ENCODE measurements at places on chromosomes 5 and 9. TPM values are rescaled to one million over a fixed set of nuclear protein-coding genes. Genes with fewer than 3 reads are reported as not detected.

GRCh38 chr5:42949348-42950115 is 90.6 kb downstream of the ANXA2R start:
- peak; percentile 58 for DNase-seq
- peak overlapping the region; percentile 91 for H3K27ac ChIP-seq
- peaks cover 27% of the 10 kb centered on the region for H3K27me3 ChIP-seq
- peak overlapping the region; percentile 15 for H3K4me3 ChIP-seq

DNA sequence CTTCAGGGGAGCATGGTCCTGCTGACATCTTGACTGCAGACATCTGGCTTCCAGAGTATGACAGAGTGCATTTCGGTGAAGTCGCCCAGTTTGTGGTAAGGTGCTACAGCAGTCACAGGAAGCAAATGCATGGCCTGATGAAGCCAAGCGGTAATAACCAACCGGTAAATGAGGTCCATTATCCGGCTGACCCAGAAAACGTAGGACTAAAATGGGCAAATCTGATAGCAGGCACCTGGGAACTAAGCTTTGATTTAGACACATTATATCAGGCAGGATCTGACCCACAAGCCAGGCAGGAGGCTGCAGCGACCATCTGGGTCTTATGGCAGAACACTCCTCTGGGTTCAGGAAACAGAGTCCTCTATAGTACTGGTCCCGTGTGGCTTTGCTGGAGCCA is 454.6 kb downstream of the GADD45G start:
- no peaks in the 10 kb centered on the region for H3K36me3 ChIP-seq
- H3K27ac ChIP-seq: no peak overlapping the region
- no peak for DNase-seq
- no peak overlapping the region for H3K4me3 ChIP-seq
- no peaks in the 10 kb centered on the region for H3K4me1 ChIP-seq

GRCh38 chr9:131625508-131625787 is 80.1 kb downstream of the PRRT1B start:
- peaks cover 90% of the 10 kb centered on the region for H3K36me3 ChIP-seq
- no peak overlapping the region for H3K4me3 ChIP-seq
- H3K4me1 ChIP-seq: peaks cover 40% of the 10 kb centered on the region
- no peak for DNase-seq
- H3K27me3 ChIP-seq: no peaks in the 10 kb centered on the region
- H3K27ac ChIP-seq: no peak overlapping the region

Gene PCDHB3
- polyA plus RNA-seq: 0.15 TPM

Gene MAMDC2
- polyA plus RNA-seq: 16.2 TPM

Gene CCNG1
- polyA plus RNA-seq: 103 TPM

- no peak overlapping the region for H3K4me3 ChIP-seq
- H3K36me3 ChIP-seq: no peaks in the 10 kb centered on the region
- no peaks in the 10 kb centered on the region for H3K27me3 ChIP-seq
- H3K4me1 ChIP-seq: no peaks in the 10 kb centered on the region
These were observed 1249.0 kb upstream of the CDH18 start for GRCh38 chr5:21236971-21237427.

GRCh38 chr9:84270847-84271530 is 69.6 kb downstream of the SLC28A3 start:
- no peaks in the 10 kb centered on the region for H3K4me1 ChIP-seq
- no peaks in the 10 kb centered on the region for H3K36me3 ChIP-seq
- no peak for DNase-seq
- peak overlapping the region; percentile 20 for H3K4me3 ChIP-seq

Gene SLC1A3
- polyA plus RNA-seq: 2.4 TPM

- H3K27me3 ChIP-seq: no peaks in the 10 kb centered on the region
- H3K27ac ChIP-seq: no peak overlapping the region
- no peak overlapping the region for H3K4me3 ChIP-seq
- DNase-seq: no peak
These were observed 52.3 kb upstream of the ADAMTS2 start for GRCh38 chr5:179397516-179397915.

DNA sequence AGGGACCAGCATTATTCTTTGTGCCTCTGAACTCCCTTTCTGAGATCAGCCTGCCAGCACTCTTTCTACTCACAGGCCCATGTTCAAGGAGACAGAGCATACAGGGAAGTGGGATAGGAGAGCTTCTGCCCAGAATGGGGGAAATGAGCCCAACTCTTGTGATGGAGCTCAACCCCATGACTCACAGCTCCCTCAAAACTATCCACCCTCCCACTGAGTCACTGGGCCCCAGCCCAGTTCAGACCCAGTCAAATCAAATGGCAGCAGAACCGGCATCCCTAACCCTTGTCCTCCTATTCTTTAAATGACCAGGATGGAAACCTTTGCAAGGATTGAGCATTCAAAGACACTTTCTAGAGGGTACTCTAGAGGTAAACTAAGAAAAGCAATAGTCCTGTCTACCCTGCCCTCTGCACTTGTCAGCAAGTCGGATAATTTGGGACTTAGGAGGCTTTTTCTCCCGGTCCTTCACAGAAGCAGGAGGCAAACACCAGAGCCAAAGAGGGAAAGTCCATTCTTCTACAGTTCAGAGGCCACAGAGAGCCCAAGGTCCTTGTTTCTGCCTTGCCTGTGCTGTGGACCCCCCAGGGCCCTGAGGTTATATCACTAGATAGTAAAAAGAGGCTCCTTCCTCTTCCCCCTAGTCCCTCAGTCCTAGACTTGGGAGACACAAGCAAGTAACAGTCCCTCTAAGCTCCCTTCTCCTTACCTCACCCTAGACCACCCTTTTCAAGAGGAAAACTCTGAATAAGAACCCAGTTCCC is 3.2 kb downstream of the ATOSB start:
- peaks cover 82% of the 10 kb centered on the region for H3K4me1 ChIP-seq
- H3K27ac ChIP-seq: peak overlapping the region; percentile 95
- no peak overlapping the region for H3K4me3 ChIP-seq
- peaks cover 14% of the 10 kb centered on the region for H3K36me3 ChIP-seq
- no peak for DNase-seq
- no peaks in the 10 kb centered on the region for H3K27me3 ChIP-seq

Gene EMB
- polyA plus RNA-seq: 1.5 TPM

Gene SPINK6
- polyA plus RNA-seq: not detected

Gene SQSTM1
- polyA plus RNA-seq: 166 TPM

GRCh38 chr9:37325778-37326177 is 96.7 kb upstream of the GRHPR start:
- H3K36me3 ChIP-seq: no peaks in the 10 kb centered on the region
- no peak overlapping the region for H3K27ac ChIP-seq
- DNase-seq: no peak
- H3K4me3 ChIP-seq: no peak overlapping the region

DNA sequence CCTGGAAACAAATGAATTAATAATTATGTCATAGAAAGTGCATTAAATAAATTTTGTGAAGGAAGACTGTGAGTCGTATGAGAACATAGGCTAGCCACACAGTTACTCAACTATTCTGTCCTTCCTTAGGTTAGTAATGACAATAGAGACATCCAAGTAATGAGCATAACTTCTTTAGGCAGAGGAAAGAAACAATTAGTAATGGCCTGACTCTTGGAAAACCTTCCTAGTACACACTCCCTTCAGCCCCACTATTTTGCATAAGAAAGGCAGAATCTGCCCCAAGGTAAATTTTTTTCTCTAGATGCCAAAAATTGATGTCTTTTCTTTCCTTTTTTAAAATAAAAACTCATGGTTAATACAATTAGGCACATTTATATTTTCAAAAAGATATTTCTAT is 1619.0 kb upstream of the WWC1 start:
- H3K27me3 ChIP-seq: no peaks in the 10 kb centered on the region
- H3K4me3 ChIP-seq: no peak overlapping the region
- no peaks in the 10 kb centered on the region for H3K4me1 ChIP-seq
- no peak for DNase-seq
- H3K27ac ChIP-seq: no peak overlapping the region
- H3K36me3 ChIP-seq: no peaks in the 10 kb centered on the region

DNA sequence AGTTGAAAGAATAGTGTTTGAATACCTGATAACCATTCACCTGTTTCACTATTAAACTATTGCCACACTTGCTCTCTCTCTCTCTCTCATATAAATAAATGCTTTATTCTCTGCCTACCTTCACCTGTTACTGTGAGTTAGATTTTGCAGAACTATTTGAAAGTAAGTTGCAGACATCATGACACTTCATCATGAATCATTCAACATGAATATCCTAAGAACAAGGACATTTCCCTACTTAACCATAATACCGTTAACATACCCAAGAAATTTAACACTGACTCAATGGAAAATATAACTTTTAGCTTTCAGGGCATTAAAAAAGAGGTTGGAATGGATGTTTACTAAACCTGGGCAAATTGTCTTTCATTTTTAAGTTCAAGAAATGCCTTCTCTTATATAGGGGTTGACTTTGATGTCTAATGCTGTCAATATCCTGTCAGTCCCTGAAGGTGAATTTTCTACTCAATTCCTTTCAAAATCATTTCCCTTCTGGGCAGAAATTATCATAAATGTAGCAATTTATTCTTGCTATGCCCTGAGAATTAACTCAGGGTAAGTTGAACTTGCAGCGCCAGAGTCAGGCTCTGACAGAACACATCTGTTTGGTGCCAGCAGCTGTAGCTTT is 582.6 kb upstream of the TLE4 start:
- H3K4me1 ChIP-seq: no peaks in the 10 kb centered on the region
- no peak for DNase-seq
- no peaks in the 10 kb centered on the region for H3K27me3 ChIP-seq
- H3K27ac ChIP-seq: no peak overlapping the region

- no peak overlapping the region for H3K4me3 ChIP-seq
- H3K4me1 ChIP-seq: no peaks in the 10 kb centered on the region
- no peak overlapping the region for H3K27ac ChIP-seq
- H3K36me3 ChIP-seq: no peaks in the 10 kb centered on the region
- DNase-seq: peak; percentile 15
- no peaks in the 10 kb centered on the region for H3K27me3 ChIP-seq
These were observed 66.0 kb upstream of the RNF130 start for GRCh38 chr5:180137401-180138213.

GRCh38 chr9:112914524-112914923 is 23.8 kb upstream of the SLC46A2 start:
- H3K4me1 ChIP-seq: no peaks in the 10 kb centered on the region
- no peak overlapping the region for H3K4me3 ChIP-seq
- H3K27ac ChIP-seq: no peak overlapping the region
- no peak for DNase-seq
- no peaks in the 10 kb centered on the region for H3K36me3 ChIP-seq

DNA sequence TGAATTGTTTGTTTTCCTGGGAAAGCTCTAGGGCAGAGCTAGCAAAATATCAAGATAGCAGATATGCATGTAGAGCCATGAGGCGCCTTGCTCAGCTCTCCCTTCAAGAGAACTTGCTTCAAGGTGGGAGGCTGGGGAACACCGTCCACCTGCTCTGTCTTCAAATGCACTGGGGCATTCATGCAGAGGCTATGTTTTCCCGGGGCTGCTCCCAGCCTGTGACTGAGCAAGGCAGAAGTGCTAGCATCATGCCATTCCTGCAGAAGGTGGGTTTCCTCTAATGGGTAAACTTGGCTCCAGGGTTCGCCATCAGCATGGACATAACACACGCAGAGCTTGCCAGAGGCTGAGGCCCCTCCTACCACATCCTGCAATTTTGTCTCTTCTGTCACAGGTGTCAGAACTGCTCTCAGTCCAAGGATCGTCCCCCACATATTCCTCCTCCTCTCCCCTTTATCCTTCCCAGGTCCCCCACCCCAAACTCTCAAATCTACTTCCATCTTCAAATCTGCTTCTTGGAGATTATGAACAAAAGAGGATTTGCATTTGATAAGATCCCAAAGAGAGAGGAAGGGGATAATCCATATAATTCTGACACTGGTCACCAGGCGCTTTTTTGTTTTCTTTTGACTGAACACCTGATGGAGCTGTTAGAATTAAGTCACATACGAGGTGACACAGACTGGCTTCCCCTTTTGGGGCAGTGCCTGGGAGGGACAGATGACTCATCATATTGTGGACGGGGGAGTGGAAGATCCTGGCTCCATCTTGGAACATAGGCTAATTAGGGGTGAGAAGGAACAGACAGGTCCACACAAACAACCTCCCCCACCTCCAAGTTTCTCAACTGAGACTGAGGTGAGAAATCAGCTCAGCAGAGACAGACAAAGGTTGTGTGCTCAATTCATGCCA is 85.0 kb upstream of the TAF11L2 start:
- no peak overlapping the region for H3K4me3 ChIP-seq
- H3K27ac ChIP-seq: no peak overlapping the region

DNA sequence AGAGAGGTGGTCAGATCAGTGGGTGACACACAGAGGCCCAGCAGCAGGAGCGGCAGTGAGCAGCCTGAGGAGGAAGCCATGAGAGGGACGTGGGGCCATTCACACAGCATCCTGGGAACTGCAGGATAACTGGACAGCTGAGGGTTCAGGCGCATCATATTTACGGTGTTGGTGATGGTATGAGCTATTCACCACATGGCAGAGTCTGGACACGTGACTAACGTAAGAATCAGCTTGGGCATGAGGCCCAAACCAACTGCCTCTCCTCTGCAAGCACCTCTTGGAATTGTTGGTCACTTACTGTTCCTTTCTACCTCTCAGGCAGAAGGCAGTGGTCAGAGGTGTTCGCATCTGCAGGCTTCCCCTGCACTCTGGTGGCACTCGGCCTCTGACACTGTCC is 141.1 kb downstream of the ENTREP1 start:
- DNase-seq: no peak
- no peak overlapping the region for H3K27ac ChIP-seq
- no peak overlapping the region for H3K4me3 ChIP-seq
- no peaks in the 10 kb centered on the region for H3K27me3 ChIP-seq
- H3K4me1 ChIP-seq: no peaks in the 10 kb centered on the region

Gene CNOT6
- 4.7 TPM for polyA plus RNA-seq

GRCh38 chr9:87850391-87850790 is 32.3 kb upstream of the SPATA31E1 start:
- H3K36me3 ChIP-seq: no peaks in the 10 kb centered on the region
- H3K4me3 ChIP-seq: no peak overlapping the region
- H3K4me1 ChIP-seq: no peaks in the 10 kb centered on the region
- no peak for DNase-seq

DNA sequence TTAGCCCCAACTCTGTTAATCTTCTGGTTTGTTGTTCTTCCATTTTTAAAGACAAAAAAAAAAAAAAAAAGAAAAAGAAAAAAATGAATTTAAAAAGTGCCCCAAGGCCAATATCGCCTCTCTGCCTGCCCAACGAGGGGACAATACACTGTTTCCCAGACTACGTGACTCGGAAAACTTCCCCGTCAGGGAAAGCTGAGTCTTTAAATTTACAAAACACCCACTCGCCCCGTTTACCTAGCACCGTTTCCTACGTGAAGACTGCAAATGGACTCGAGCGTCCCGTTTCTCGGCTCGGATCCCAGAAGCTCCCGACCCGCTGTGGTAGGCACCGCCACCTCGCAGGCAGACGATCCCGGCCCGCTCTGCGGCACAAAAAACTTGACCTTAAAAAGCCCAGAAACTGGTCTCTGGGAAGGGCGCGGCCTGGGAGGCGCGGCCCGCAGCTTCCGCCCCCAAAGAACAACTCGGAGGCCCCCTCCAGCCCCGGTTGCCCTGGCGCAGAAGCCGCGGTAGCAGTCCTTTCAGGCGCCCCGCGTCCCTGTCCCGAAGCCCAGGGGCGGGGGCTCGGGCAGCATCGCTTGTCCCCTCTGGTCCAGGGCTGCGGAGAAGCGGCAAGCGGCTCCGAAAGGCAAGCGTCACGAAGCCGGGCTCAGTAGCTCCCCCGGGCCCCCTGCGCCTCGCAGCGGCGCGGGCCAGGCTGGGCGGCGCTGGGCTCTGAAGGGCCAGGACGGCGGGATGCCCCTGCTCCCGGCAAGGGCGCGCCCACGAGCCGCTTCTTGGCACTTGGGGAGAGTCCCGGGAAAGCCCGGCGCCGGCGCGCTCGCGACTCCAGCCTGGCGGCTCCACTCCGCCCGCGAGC is at the start of gene GCNT4:
GCNT4 (minus strand) TSS at position 367 of the 862 bp plus-strand sequence. CDS start 22,521 bp downstream, outside the sequence.
- H3K27ac ChIP-seq: peak within 1 kb of the TSS; percentile 97
- peaks cover 62% of the 10 kb centered on the region for H3K4me1 ChIP-seq
- peaks cover 23% of the 10 kb centered on the region for H3K27me3 ChIP-seq
- peak within 1 kb of the TSS; percentile 80 for H3K4me3 ChIP-seq
- no peaks in the 10 kb centered on the region for H3K36me3 ChIP-seq

All from stomach (tissue), 19 donors.